NCI-H1694 treated with DMSO at 0.1 percent for 48 hours (cell line): ENCODE measurements at places on chromosomes 13 and 19.

GRCh38 chr13:108561149-108561548 lies 68.3 kb upstream of the MYO16 start:
- no peak for DNase-seq

DNA sequence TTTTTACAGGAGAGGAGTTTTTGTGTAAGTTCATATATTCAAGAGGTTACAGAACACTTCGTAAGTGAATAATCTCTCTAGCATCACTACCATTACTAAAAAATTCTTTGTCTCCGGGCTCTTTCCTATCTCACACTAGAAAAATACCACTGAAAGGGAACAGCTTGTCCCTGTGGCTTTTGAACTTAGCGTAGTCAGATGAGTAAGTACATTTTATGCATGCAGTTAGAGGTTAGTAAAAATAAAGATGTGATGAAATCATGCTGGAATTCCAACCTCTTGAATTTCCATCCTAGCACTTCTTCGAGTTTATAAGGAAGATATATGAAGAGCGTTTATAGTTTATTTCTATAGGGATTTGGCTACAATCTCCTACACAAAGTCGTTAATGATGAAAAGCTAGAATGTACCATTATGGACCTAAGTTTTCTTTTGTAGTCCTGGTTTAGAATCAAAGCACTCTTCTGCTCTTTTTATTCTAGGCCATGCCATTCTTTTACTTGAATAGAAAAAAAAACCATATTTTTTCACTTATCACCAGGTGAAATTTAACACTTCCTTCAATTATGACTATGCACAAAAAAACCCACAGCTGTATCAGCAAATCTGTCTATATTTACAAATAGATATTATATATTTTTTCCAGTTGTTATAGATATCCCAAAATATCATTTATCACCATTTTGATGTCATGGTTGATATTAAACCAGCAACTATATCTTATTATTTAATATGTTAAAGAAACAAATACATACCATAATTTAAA lies 139.9 kb upstream of the PCDH9 start:
- no peak for DNase-seq

DNA sequence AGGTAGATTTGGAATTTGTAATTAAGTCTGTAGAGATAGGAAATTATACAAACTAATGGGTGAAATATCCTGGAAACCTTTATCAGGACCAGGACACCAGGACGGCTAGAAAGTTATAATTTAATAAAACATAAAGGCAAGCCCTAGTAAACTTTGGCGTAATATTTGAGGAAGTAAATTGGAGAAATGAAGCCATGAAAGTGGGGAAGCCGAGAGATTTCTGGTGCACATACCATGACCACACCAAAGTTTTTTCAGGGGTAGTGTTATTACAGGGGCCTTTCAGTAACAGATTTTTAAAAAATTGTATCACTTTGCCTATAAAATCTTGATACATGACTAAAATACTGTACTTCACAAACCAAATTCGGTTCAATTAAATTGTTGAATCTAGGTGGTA lies 54.7 kb upstream of the URAD start:
- no peak for DNase-seq

DNA sequence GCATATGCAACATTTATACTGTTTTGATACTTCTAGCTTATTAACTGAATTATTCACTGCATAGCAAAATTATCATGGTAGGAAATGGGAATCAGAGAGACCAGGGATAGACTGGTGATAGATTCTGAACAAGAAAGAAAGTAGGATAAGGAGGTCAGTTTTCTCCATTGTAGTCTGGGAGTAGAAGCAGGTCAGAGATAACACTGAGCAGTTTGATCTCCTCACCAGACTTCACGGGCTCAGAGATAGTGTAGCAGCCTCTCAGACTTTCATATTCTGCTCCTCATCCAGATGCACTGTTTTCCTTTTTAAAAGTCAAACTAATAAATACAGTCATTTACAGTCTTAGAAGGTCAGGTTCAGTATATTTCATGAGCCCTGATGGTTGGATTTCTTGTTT lies 56.0 kb upstream of the MYO16 start:
- no peak for DNase-seq

GRCh38 chr19:45613926-45614725 lies 12.1 kb upstream of the GPR4 start:
- no peak for DNase-seq

DNA sequence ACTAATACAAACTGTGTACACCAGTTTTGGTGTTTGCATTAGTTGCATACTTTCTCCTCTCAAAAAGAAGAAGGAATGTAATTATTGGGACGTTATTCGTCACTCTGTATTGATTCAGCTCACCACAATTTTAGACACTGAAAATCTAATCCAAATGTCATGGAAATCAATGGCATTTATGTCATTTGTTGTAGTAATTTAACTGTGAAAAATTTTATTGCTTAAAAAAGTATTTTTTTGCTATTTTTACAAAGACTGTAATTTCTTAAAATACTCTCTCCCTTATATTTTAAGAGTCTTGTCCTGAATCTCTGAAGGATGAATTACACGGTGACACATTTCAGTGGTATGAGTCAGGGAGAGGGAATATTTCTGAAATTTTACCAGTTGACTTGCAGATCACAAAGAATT lies 2117.6 kb downstream of the PCDH9 start:
- no peak for DNase-seq

GRCh38 chr13:99955107-99955746 lies 16.3 kb downstream of the ZIC5 start:
- DNase-seq = no peak

- DNase-seq = no peak
Measured at GRCh38 chr13:57673197-57673596, 41.7 kb downstream of the PCDH17 start.

- no peak for DNase-seq
Measured at GRCh38 chr19:46924874-46925547, 64.2 kb downstream of the ARHGAP35 start.
